ENCODE measurements at places on chromosomes 2 and 18. TPM values are rescaled to one million over a fixed set of nuclear protein-coding genes. Genes with fewer than 3 reads are reported as not detected.

DNA sequence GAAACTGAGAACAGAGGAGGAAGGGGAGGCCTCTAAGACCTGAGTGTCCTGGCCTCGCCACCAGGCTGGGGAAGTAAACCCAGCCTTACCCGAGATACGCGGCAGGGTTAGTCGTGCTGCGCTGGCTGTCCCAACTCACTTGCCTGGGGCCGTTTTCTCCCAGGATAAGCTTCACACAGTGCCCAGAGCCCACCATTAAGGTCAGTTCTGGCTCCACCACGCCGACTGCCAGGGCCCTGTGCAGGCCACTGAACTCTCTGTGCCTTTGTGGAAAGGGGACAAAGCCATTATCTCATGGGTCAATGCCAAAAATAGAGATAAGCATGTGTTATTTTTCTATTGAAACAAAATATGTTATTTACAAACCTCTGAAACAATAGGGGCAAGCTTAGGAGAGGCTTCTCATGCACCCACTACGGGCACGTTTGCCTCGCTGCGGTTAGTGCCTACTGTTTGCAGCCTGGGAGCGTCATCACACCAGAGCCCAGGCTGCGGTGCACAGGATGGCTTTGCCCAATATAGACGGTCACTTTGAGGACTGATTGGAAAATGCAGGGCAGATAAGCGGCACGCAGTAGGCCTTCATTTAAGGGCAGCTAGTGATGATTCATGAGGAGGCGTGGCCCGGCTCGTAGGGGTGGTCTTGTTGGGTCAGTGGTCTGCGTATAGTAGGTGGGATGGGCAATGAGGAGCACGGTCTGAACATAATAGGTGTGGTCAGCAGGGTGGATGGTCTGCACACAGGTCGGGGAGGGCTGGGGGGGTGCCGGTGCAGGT lies 242.1 kb downstream of the GLI2 start:
- DNase-seq, result no peak

The VAMP5 gene
- 74.6 TPM for polyA plus RNA-seq

The MC4R gene
- not detected for polyA plus RNA-seq

DNA sequence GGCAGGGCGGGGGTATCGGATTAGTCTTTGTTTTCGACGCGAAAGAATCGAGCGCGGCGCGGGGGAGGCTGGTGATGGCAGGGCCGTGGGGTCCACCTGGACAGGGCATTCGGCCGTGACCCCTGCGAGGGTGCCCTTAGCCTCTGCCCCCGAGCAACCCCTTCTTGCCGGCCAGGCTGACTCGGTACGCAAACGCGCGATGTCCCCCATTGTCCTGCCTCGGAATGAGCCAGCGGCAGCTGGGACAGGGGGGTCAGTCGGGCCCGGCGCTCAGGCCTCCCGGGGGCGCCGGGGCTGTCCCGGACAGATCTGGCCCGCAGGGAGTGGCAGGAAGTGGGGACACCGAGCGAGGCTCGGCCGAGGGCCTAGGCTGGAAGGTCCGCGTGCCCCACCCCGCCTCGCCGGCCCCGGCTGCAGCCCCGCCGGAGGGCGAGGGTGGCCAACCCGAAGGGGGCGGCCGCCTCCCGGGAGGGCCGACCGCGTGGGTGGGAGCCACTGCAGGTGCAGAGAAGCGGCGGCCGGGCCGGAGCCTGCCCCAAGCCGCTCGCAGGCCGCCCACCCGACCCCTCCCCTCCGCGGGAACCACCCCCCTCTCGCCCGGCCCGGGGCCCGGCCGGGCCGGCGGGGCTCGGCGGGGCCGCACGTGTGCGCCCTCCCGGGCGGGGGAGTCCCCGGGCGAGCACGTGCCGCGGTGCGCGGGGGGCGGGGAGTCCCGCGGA lies at the start of gene TET3:
Gene TET3, plus strand, starts transcription at position 708 of the 719 bp plus-strand sequence. CDS start 1,494 bp downstream, outside the sequence.
- DNase-seq, result peak; percentile 58

- DNase-seq, result no peak
These were observed 14.5 kb downstream of the CYS1 start for GRCh38 chr2:10065773-10066055.

DNA sequence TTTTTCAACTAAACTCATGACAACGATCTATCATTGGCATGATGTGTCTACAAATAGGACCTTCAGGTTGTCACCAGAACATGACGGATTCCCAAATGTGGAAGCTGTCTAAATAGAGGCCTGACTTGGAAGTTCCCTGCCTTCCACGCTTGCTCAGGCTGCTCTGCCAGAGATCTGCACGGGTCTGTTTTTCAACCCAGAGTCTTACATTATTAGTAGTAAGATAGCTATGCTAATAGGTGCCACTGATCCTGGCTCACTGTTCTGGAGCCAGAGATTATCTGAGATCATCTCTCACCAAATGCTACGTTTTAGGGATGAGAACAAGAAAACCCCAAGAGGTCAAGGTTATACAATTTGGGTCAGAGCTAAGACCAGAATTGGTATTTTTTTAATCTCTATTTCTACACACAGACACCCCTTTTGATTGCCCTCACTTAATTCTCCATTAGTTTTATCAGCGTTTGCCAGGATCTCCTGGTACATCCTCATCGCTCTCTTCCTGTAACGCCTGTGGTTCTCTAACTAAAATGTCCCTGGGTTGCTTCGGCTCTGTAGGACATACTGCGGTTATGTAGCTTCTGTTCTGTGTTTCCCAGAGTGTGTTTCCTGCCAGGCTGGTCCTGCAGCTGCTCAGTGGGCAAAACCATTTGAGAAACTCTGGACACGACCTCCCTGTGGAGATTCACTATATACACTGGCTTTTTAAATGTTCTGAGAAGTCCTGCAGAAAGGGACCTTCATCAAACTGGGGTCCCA lies 5.7 kb downstream of the CDC42EP3 start:
- no peak for DNase-seq

The TMEM169 gene
- 0.42 TPM for polyA plus RNA-seq

DNA sequence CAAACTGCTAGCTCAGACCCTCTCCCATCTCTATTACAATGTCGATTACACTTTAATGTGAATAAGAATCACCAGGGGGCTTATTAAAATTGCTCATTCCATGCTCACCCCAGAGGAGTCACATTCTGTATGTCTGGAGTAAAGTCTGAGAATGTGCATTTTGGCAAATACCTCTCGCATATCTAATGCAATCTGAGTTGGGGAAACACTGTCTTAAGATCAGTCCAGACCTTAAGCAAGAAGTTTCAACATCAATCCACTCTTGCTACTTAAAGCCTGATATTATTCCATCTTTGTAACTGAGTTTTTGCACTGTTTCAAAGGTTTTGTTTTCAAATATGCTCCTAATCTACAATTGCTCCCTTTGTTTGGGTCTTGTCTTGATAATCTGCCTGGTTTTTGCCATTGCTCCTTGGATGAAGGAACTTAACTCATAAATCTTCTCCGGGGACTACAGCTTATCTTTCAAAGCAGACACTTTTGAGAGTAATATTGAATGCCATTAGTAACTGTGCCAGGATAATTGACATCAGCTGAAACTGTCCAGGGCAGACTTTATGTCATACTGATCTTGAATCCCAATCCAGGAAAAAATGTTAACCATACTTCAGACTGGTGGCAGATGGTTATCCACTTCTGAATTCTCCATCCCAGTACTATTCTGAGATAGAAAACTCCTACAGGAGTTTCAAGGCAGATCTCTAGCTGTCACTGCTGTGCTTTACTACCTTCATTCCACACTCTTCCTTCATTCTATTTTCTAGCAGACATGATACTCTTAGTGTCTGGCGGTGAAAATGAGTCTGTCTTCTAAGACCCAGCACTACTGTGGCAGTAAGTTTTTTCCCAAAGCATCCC lies 200.9 kb downstream of the ERBB4 start:
- no peak for DNase-seq

The EMX1 gene
- polyA plus RNA-seq, result 0.06 TPM

The CCDC141 gene
- 0.05 TPM for polyA plus RNA-seq

The SKA1 gene
- polyA plus RNA-seq, result 0.81 TPM

GRCh38 chr2:149715005-149715592 lies 127.5 kb upstream of the MMADHC start:
- no peak for DNase-seq

The STARD6 gene
- not detected for polyA plus RNA-seq

- DNase-seq, result no peak
These were observed 10.7 kb upstream of the HPCAL1 start for GRCh38 chr2:10292033-10292432.

GRCh38 chr2:229861431-229861830 lies 60.4 kb downstream of the TRIP12 start:
- DNase-seq, result no peak

The FBXO48 gene
- polyA plus RNA-seq, result 0.45 TPM

DNA sequence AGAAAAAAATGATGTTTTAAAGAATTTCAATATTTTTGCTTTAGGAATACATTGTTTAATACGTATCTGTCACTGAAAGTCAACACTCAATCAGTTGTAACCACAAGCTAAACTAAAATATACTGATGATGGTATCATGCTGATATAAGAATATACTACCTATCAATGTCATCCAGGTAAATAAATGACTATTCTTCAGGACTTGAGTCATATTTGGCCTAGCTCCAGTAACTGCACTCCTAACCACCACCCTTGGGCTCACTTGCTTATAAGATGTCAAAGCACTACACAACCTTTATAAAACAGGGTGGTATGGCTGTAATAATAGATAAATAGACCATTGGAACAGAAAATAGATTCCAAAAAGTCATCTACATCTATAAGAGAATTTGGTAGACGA lies 48.8 kb downstream of the RND3 start:
- no peak for DNase-seq

The SULT1C2 gene
- polyA plus RNA-seq, result 1.1 TPM

DNA sequence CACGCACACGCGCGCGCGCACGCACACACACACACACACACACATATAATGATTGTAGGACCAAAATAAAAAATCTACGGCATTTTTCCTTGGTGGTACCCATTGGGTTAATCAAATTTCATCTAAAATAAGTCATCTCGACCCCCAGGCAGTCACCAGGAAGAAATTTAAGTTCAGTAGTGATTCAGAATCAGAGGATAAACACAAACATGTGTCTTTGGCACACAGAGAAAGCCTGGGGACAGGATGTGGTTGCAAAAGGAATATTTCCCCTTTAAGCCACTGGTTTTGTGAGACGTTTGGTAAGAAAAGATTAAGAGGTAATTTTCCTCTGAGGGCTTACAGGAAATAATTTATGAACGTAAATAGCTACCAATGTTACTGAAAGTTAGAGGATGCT lies 171.6 kb upstream of the PIEZO2 start:
- no peak for DNase-seq

The GCG gene
- polyA plus RNA-seq, result not detected

DNA sequence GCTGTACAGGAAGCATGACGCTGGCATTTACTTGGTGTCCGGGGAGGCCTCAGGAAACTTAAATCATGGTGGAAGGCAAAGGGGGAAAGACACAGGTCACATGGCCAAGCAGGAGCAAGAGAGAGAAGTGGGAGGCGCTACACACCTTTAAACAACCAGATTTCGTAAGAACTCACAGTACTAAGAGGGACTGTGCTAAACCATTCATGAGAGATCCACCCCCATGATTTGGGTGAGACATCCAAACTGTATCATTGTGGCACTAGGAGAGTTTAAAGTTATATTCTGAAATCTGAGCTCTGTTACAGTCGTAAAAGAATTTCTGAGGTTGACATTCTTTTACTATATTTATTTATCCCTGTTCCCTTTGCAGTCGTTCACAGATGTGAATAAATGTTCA lies 116.6 kb downstream of the ICA1L start:
- DNase-seq, result no peak

The EGR4 gene
- not detected for polyA plus RNA-seq

DNA sequence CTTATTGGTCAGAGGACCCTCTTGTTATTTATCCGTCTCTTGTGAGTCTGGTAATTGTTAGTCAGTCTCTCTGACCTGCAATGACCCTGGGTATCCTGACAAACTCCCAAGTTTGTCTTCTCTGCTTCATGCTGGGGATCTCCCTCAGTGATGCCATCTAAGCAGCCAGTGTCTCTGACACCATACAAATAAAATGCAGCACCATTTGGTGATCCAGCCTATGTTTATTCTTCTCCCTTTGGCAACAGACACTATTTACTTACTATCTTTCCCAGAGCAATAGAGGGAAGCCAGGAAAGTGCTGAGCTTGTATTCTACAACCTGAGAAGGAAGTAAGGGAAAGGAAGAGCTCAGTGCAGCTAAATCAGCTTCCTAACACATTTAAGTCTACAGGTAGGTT lies 15.9 kb downstream of the SERPINE2 start:
- no peak for DNase-seq

DNA sequence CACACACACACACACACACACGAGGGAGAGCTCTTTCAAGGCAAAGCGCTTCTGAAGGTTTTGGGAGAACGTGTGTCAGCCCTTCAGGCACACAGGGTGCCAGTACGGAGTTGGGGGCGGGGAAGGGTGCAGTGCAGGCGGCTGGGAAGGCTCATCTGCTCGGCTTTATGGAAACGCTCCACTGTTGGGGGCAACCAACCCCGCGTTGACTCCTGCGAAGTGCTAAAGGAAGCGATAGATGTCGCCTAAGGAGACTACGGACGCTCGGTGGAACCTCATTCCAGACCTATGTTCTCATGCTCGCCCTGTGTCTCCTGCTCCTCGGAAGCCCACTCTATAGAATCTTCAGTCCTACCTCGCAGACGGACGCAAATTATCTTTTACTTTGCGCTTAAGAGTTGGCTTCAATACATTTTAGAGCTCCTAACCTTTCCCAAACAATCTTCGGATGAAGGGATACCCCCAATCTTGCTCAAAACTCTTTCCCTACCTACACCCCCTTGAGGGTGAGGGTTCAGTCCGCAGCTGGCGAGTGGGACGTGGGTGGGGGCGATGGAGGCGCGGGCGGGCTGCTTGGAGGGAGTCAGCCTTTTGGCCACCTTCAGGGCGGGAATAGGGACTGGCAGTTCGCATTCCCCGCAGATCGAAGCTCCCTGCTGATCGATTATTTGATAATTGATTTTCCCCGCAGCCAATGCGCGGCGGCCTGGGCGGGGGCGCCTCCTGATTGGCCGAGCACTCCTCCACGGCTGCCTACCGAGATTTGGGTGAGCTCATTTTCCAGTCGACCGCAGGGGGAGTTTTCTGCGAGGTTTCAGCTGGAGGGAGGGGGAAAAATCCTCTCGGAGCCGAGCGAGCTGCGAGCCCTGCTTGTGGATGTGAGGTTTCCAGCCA lies 1.9 kb upstream of the MEIS1 start:
- peak; percentile 78 for DNase-seq

- no peak for DNase-seq
These were observed 66.5 kb downstream of the PXDN start for GRCh38 chr2:1677821-1678165.

- no peak for DNase-seq
These were observed 76.9 kb upstream of the AGAP1 start for GRCh38 chr2:235416858-235417499.

The HNMT gene
- 44.4 TPM for polyA plus RNA-seq

GRCh38 chr2:26172189-26172870 lies 558 bp upstream of the GAREM2 start:
- DNase-seq, result no peak

The SPHKAP gene
- polyA plus RNA-seq, result not detected

The KIF1A gene
- 0.21 TPM for polyA plus RNA-seq
